SW 1271 (cell line): ENCODE measurements at places on chromosomes 2 and 18.

DNA sequence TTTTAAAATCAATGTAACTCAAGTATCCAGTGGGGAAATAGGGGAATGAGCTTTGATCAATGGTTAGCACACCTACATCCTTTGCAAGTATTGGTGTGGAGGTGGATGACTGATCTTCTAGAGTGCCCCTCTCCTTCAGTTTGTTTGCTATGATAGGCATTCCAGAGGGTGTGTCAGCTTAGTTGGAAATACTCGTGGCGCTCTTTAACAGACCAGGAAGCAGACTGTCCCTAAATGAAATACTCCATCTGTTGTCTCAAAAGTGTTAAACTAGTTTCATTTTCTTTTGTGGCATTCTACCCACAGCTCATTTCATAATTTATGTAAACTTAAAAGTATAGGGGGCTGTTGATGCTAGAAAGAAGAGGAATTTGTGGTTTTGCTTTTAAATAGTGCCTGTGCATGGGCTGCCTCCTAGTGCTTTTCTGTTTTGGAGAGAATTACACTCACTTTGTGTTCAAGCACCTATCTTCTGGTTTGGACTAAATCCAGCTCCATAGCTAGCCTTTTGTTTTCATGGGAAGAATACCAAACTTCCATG, 66.2 kb downstream of the STAT1 start:
- peak; percentile 46 for DNase-seq

DNA sequence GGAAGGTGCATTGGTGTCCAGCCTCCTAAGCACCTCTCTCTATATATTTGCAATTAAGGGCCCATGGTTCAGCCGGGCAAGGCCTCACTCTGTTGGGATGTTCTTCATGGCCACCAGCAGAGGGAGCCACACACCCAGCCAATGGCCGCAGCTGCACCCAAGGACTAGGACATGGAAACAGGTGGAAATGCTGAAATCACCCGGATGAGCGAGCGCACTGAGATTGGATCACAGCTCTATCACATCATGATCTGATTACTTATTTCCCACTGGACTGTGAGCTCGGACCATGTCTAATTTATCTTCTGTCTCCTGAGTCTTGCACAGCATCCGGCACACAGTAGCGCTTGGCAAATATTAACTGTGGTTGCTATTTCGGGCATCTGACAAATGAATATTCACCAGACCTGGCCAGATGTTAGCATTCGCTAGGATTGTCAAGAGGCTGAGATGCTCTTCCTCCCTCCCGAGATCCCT, 31.2 kb downstream of the KIF3C start:
- peak; percentile 81 for DNase-seq

DNA sequence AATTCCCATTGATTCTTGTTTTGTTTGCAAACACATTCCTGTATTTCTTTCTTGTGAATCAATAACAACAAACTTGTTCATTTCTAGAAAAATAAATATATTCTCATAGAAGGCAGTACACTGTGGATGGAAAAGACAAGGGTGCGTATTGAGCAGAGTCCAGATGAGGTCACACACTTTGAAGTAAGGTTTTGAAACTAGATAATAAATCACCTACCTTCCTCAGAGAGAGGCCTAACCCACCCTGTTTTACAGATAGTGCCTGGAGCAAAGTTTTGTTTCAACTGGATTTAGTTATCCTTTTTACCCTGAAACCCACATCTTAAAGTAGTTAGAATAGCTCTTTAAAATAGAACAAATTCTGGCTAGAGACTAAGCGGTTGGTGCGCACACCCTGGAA, 137.1 kb upstream of the PIEZO2 start:
- DNase-seq = no peak

DNA sequence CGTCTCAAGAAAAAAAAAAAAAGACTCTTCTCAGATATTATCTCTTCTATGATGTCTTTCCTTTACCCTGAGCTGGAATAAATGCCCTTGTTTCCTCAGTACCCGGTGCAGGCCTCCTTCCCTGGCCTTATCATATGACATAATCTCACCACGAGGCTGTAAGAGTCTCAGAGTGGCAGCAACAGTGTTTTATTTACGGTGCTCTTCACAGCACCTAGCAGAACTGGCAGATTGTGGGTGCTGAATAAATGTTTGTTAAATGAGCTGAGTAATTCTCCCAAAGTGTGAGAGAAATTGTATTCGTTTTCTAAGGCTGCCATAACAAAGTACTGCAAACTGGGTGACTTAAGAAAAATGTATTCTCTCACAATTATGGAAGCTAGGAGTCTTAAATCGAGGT, 82.8 kb upstream of the CD28 start:
- no peak for DNase-seq

- no peak for DNase-seq
These were observed 508.9 kb upstream of the TCF4 start for GRCh38 chr18:56096861-56097260.

DNA sequence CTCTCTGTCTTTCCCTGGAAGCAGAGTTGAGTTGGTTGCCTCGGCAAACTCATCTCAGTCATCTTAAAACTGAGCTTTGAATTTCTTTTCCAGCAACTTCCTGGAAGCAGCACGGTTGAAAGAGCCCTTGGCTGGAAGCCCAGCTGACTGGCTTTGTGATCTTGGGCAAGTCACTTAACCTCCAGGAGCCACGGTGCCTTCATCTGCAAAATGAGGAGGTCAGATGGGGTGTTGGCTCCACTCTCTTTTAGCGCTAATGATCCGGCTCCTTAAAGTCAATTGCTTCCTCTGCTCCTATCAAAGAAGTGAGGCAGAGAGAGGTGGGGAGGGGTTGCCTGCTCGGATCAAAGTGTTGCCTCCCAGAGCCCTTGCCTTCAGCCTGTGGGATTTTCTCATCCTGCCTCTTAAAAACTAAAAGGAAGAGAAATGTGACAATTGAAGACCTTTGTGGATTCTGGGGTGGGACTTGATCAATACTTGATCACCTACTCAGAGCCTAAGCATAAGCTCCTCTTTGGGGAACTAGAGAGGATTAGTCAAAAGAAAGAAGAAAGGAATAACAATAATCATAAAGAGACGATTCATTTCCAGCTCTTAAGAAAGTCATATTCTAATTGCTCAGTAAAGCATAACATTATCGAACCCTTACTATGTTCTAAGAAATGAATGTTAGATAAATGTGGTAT, 86.6 kb downstream of the MYCN start:
- DNase-seq = no peak

DNA sequence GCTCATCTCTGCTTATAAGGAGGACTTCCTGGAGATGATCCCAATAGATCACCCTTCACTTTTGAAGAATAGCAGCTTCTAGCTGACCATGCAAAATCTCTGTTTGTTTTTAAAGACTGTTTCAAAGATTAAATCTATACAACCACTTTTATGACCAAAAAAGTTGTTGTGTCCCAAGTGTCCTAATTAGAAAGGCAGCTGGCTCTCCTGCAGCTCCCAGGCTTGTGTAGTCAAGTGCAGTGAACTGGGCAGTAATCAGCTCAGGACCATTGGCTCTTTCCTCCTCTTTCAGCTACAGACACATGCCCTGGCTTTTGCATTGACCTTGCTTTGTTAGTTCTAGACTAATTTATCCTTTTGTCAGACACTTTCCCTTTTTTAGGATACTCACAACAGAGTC, 10.4 kb downstream of the ST8SIA3 start:
- DNase-seq = no peak

- no peak for DNase-seq
These were observed 301.1 kb downstream of the MYCN start for GRCh38 chr2:16241166-16242160.

DNA sequence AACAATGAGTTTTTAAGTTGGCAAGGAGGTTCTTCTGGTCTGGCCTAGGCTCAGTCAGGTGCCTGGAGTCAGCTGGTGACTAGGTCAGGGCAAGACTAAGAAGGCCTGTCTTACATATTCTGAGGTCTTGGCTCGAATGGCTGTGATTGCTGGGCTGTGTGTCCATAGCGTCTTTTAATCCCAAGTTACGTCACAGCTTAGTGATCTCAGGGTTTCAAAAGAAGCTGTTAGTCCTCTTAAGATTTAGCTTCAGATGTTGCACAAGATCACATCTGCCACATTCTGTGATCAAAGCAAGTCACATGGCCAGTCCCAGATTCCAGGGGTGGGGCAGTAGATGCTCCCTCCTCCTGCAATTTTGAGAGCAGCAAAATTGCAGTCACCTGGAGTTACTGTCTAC, 61.3 kb downstream of the PKP4 start:
- no peak for DNase-seq

DNA sequence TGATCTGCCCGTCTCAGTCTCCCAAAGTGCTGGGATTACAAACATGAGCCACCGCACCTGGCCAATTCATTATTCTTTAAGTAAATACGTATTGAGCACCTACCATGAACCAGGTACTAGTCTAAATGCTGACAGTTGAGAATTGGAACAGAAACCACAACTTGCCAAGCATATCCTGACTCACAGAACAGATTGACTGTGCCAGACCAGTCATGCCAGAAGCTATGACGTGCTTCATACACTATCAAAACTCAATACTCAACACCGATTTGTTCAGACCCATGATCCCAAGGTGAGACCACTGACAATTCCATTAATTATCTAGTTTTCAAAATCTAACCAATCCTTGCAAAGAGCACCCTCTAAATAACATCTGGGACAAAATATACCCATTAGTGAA, 148.6 kb downstream of the B3GNT2 start:
- DNase-seq = no peak

DNA sequence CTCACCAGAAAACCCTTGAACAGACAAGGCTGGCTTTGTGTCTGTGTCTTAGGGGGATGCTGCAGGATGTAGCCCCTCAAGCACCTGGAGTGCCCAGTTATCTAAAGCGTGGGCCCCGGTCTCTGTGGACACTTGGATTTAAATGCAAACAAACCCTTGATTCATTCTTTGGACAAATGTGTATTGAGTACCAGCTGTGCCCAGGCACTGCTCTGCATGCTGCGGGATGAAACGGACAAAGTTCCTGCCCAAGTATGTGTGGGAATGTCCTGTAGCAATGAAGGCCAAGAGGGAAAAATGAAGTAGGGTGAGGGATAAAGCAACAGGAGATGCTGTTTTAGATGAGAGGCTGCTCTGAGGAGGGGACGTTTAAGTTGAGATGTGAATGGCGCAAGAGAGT, 53.9 kb downstream of the BOLA3 start:
- DNase-seq = no peak

GRCh38 chr2:217443601-217444000, 559.2 kb downstream of the TNS1 start:
- DNase-seq = no peak

DNA sequence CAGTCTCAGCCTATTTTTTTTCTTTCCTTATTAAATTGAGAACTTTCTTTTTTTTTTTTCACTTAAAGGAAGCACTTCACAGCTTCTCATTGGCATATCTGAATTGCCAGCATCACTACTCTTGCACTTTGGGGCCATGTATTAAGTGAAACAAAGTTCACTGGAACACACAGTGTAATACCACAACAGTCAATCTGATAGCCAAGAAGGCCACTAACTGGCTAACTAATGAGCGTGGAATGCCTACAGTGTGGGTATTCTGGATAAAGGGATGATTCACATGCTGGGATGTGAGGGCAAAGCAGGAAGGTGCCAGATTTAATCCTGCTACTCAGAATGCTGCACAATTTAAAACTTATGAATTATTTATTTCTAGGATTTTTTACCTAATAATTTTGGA, 11.7 kb upstream of the C18orf63 start:
- DNase-seq = no peak

DNA sequence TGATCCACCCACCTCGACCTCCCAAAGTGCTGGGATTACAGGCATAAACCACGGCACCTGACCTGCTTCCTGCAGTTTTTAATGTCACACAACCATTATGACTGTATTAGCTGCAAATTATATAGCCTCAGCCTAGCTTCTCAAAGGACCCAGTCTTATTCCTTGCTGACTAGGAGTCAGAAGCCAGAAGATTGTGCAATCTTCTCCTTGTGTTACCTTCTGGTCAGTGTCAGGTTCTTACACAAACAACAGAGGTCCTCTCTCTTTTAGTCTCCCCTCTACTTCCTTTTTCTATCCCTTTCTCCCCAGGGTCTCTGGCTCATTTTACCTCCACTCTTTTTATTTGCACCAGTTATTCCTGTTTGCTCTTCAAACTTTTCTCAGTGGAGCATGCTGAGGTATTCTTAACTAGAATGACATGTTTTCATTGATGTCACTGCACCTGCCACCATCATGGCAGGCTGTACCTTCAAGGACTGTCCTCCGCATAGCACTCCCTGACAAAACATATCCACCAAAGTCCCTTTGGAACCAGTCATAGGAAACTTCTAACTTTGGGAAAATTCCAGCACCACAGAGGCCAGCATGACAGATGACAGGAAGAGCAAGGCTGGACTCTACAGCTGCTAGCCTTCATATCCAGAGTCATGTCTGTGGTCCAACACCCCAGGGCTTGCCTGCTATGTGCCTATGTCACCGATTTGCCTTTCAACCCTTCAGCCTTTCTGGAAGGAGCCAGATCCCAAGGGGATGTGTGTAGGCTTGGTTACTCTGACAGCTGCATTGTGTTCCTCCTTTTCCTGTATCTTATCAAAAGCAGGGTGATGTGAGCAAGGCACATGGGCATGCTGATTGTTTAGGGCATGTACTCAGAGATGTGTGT, 45.2 kb upstream of the EPC2 start:
- DNase-seq = no peak

DNA sequence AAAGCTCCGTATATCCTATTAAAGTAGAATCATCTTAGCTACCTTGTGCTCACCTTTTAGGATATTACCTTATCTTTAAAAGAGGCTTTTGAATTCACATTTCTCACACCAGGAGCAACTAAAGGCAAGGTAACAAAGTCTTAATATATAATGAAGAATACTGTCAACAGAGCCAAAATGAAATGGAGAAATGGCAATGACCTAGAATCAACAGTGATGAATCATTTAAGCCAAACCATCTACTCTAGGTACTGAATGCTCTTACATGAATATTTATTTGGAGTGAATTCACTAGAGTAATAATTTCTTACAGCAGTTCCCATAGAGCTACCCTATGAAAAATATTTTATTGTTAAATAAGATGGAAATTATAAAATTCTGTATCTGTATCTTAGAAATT, 421.0 kb downstream of the RND3 start:
- DNase-seq = no peak

DNA sequence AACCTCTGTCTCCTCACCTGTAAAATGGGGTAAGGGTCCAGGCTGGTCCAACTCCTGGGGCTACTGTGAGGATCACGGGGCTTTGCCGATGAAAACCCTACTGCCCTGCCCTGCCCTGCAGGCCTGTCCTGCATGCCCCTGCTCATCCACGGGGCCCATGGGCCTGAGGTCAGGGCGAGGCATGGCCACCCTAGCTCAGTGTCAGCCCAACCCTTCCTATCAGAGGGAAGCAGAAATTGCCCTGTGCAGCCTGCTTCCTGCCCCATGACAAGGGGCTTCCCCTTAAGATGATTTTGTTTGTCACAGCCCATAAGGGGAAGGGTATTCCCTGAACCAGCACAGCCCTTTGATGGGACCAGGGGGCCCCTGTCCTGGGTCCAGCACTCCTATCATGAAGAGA, 353.6 kb upstream of the ID2 start:
- no peak for DNase-seq

DNA sequence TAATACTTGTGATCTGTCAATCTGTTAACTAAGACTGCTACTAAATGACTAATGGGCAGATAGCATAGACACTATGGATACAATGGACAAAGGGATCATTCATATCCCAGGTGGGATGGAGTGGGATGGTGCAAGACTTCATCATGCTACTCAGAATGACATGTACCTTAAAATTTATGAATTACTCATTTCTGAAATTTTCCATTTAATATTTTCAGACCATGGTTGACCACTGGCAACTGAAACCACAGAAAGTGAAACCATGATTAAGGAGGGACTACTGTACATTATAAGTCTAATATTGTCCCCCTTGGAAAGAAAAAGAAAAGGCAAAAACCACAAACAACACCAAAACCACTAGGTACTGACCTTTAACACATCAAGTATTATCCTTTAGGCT, 247.0 kb upstream of the SYT4 start:
- DNase-seq = no peak
